ENCODE measurements at places on chromosomes 12 and 14. TPM values are rescaled to one million over a fixed set of nuclear protein-coding genes. Genes with fewer than 3 reads are reported as not detected.

- DNase-seq = no peak
Measured at GRCh38 chr14:36019126-36019525, 157.4 kb downstream of the PTCSC3 start.

GRCh38 chr12:2291182-2291832 lies 238.5 kb downstream of the CACNA1C start:
- DNase-seq = no peak

DNA sequence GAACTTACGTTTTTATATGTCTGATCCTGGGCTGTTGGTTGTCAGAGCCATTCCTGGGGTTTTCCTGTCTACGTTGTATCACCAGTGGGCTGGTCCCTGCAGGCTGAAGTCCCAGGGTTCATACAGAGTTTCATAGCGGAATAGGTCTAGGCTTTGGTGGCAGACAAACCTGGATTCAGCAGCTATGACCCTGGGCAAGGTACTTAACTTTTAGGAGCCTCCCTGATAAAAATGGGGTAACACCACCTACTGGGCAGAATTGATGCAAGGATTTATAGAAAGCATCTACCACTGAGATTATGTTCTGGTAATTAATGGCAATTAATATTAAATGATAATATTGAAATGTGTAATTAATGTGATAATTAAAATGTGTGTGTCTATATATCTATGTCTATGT lies 141.2 kb downstream of the SYNE2 start:
- no peak for DNase-seq

GRCh38 chr12:109938947-109939346 lies 38.9 kb downstream of the TCHP start:
- DNase-seq = no peak

TCTN2 gene
- polyA plus RNA-seq = 26.4 TPM

- DNase-seq = peak; percentile 70
Measured at GRCh38 chr12:3491938-3492792, 1.2 kb downstream of the PRMT8 start.

DNA sequence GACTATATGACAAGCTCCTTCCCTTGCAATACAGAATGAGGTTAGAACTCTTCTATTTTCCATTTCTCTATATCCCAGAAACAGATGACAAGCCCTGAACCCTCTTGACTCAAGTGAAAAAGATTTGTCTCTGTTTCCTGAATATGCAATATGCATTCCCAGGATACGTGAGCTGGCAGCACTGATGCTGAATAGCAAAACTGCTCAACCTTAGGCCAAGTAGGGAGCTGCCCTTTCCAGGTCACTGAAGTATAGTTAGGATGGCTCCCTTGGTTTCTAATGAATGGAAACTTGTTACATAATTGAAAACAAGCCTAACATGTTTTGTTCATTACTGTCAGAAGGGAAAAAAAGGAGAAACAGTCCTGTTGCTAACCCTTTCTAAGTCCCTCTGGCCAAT lies 47.9 kb upstream of the PLEKHG7 start:
- DNase-seq = no peak

- DNase-seq = no peak
Measured at GRCh38 chr14:20440465-20440864, 4.5 kb upstream of the KLHL33 start.

DNA sequence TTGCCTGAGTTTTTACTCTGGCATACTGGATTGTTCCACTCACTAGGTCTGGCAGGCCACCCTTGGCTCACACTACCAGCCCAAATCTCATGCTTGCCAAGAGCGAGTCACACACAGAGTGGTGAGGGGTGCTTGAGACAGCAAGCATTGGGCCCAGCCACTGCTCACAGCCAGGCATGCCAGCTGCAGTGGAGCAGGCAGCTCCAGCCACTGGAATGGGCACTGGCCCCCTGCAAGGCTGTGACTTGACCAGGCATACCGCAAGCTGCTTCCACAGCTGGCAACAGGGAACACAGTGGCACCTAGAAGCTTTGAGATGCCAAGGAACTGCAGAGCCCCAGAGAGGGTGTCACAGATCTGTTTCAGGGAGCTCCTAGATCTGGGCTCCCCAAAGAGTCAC lies 488.5 kb downstream of the LRFN5 start:
- DNase-seq = no peak

GRCh38 chr12:88334271-88334670 lies 192.2 kb downstream of the TMTC3 start:
- DNase-seq = no peak

NGB gene
- polyA plus RNA-seq = not detected

SDR9C7 gene
- polyA plus RNA-seq = 0.09 TPM

ZDHHC22 gene
- 0.08 TPM for polyA plus RNA-seq

DNA sequence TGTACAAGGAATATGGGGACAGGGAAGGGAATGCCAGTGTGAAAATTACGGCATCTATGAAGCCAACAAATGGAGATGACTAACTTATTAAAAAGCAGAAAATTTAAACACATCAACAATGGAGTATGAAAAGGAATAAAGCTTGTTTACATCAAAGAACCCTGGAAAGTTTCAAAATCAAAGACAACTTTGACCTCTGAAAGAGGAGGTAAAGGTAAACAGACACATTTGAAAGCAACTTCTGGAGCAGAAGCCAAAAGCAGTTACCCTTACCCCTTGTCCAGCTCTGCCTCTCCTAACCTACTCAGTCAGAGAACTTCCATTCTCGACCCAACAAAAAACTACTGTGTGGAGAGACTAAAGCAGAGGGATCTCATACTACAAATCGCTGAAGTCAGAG lies 184.3 kb downstream of the DUSP6 start:
- no peak for DNase-seq

DCAF11 gene
- 65.5 TPM for polyA plus RNA-seq
